Breast epithelium (tissue), 4 donors: ENCODE measurements at places on chromosomes 1 and 21.

DNA sequence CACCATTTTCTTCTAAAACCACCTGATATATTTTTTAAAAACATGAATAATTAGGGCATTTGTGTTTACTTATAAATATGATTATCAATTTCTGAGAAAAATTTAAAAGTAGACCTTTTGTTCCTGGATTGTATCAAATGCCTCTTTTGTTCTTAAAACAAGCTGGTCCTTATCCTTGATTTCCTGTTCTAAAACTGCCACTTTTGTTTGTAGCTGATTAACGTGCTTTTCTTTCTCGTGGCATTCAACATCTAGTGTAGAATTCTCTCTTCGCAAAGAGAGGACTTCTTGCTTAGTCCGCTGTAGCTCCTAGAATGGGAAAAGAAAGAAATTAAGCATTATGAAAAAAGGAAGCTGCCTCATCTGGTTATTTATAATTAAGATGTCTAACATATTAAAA is 25.0 kb downstream of the SASS6 start:
- DNase-seq = no peak
- no peaks in the 10 kb centered on the region for H3K4me1 ChIP-seq
- no peak overlapping the region for H3K4me3 ChIP-seq
- H3K27me3 ChIP-seq = no peaks in the 10 kb centered on the region

DNA sequence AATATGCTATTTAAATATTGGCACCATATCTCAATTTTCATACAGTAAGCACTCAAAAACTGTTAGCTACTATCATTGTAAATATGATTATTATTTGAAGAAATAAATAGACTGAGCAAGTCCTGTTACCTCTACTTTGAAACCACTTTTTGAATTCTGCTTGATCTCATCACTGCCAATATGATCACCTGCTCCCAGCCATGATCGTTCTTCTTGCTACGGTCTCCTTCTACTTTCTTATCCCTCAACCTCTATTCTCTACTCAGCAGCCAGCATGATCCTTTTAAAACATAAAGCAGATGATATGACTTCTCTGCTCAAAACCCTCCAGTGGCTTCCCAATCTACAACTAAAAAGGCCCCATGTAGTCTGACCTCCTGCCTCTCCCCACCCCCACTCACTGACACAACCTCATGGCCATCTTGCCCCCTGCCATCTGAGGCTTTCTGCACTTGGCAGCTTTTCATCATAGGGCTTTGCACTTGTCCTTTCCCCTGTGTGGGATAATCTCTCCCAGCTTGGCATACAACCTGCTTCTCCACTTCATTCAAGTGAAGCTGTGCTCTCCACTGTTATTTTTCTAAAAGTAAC is 27.2 kb downstream of the CD34 start:
- DNase-seq = no peak
- peak overlapping the region; percentile 41 for H3K27ac ChIP-seq
- no peaks in the 10 kb centered on the region for H3K36me3 ChIP-seq
- no peaks in the 10 kb centered on the region for H3K4me1 ChIP-seq

DNA sequence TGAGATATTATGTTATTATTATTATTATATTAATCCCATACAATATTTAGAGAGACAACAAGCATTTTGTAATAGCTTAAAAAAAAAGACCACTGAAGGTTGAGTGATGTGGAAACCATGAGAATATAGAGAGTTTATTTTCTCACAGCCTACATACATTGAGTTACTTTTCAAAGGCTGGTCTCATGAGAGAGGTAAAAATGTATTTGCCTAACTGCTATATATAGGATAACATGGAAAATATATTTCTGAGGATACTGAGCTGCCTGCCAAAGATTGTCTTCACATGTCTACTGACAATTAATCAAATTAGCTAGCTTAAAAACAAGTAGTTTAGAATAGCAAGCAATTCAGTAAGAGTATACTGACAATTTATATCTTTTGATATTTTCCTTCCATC is 192.2 kb upstream of the NRIP1 start:
- no peaks in the 10 kb centered on the region for H3K27me3 ChIP-seq
- H3K27ac ChIP-seq = no peak overlapping the region
- no peaks in the 10 kb centered on the region for H3K4me1 ChIP-seq
- DNase-seq = no peak
- no peaks in the 10 kb centered on the region for H3K36me3 ChIP-seq

- H3K27ac ChIP-seq = peak overlapping the region; percentile 45
- H3K36me3 ChIP-seq = no peaks in the 10 kb centered on the region
- H3K4me1 ChIP-seq = peaks cover 6% of the 10 kb centered on the region
- H3K4me3 ChIP-seq = no peak overlapping the region
- no peaks in the 10 kb centered on the region for H3K27me3 ChIP-seq
- DNase-seq = no peak
These were observed 689 bp downstream of the LGR6 start for GRCh38 chr1:202194328-202194648.

DNA sequence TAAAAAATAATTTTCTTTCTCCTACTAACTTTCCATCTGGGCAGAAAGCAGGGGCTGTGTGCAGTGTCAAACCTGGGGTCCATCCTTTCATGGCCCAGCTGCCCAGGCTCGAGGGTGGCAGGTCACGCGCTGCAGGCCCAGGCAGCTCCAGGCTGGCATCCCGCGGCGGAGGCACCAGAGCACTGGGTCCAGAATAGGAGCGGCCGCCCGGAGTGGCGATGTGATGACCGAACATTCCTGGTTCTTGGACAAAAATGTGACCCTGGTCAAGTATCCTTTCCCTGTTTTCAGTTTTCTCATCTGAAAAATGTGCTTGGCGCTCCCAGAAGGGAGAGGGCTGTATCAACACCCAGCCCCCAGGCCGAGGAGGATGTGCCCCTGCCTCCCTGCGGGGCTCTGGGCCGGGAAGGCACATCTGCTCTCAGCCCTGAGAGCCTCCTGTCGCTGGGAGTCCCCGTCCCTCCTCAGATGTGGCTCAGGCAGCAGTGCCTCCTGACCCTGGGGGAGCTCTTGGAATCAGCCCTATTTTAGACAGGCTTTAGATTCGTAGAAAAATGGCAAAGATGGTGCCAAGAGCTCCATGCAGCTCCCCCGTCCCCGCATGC is 29.3 kb downstream of the SLX9 start:
- no peak overlapping the region for H3K4me3 ChIP-seq
- H3K4me1 ChIP-seq = peaks cover 19% of the 10 kb centered on the region
- H3K36me3 ChIP-seq = no peaks in the 10 kb centered on the region
- H3K27ac ChIP-seq = peak overlapping the region; percentile 63
- H3K27me3 ChIP-seq = no peaks in the 10 kb centered on the region
- DNase-seq = no peak
